Activated CD4-positive, alpha-beta T cell treated with anti-CD3 and anti-CD28 coated beads for 36 hours (primary cell): ENCODE measurements at places on chromosomes 12 and 14. TPM values are rescaled to one million over a fixed set of nuclear protein-coding genes. Genes with fewer than 3 reads are reported as not detected.
A peak's percentile ranks its signal among the peaks of the same experiment; 100 is the strongest.

ANKS1B gene
- total RNA-seq = 0.19 TPM

DNA sequence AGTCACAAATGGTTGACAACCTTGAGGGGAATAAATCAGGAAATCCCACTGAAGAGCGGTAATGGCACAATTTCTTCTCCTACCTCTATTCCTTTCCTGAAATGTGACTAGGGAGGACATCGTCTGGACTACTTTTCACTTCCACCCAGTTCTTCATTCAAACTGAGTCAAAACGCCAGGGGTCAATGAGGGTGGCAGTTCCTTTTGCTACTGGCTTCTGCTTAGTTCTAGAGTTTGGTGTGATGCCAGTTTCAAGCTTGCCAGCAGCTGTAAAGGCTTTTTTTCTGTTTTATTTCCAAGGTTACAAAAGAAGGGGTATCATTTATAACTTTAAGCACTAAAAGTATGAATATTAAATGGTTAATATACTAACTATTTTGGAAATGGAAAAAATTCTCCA, 286.5 kb downstream of the SOX5 start:
- no peaks in the 10 kb centered on the region for H3K4me1 ChIP-seq
- no peak for DNase-seq
- no peaks in the 10 kb centered on the region for H3K27me3 ChIP-seq
- no peak overlapping the region for H3K4me3 ChIP-seq
- H3K36me3 ChIP-seq = no peaks in the 10 kb centered on the region

SPRYD3 gene
- total RNA-seq = 18.2 TPM

B4GALNT1 gene
- total RNA-seq = 1.5 TPM

GRCh38 chr12:124651516-124652273, 84.3 kb upstream of the NCOR2 start:
- peaks cover 7% of the 10 kb centered on the region for H3K36me3 ChIP-seq
- H3K27me3 ChIP-seq = peaks cover 3% of the 10 kb centered on the region
- peaks cover 5% of the 10 kb centered on the region for H3K4me1 ChIP-seq
- H3K4me3 ChIP-seq = no peak overlapping the region

DNA sequence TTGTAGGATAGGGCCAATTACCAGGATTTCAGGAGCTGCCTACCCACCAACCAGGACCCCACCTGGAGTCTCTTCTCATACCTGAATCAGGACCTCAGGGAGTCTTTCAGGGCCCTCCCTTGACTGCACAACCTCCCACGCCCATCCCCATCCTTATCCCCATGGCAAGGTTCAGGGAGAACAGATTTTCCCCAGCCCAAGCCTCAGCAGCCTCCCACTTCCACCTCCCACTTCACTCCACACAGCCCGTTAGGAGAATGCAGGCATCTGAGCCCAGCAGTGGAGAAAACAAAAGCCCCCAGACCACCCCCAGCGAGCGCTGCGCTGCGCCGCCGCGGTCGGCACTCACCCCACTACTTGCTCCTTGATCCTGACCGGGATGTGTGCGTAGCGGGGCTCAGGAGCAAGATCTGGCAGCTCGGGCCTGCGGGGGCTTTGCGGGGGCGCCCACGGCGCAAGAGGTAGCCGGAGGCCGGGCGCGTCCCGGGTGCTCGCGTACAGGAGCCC, 1.4 kb downstream of the B4GALNT1 start:
- peaks cover 17% of the 10 kb centered on the region for H3K4me1 ChIP-seq
- peak overlapping the region; percentile 19 for H3K4me3 ChIP-seq
- H3K27ac ChIP-seq = no peak overlapping the region
- no peak for DNase-seq
- peaks cover 58% of the 10 kb centered on the region for H3K27me3 ChIP-seq
